ENCODE measurements at places on chromosomes 7 and 10.

GRCh38 chr10:77249901-77250459 lies 387.6 kb downstream of the KCNMA1 start:
- DNase-seq = no peak

DNA sequence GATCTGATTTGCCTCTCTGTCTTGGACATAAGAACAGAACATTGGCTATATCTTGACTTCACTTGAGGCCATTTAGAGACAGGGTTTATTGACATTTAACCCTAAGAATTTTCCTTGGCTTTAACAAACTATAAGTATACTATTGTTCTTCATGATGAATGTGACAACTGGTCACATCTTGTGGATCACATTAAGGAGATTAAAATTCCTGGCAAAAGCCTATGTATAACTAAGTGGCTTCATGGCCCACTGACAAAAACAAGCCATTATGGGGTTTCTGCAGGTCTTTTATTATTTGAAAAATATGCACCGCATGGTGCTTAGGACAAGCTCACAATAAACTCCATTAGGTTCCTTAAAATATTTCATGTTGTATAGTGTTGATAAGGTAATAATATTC lies 54.8 kb downstream of the THNSL1 start:
- DNase-seq = no peak

DNA sequence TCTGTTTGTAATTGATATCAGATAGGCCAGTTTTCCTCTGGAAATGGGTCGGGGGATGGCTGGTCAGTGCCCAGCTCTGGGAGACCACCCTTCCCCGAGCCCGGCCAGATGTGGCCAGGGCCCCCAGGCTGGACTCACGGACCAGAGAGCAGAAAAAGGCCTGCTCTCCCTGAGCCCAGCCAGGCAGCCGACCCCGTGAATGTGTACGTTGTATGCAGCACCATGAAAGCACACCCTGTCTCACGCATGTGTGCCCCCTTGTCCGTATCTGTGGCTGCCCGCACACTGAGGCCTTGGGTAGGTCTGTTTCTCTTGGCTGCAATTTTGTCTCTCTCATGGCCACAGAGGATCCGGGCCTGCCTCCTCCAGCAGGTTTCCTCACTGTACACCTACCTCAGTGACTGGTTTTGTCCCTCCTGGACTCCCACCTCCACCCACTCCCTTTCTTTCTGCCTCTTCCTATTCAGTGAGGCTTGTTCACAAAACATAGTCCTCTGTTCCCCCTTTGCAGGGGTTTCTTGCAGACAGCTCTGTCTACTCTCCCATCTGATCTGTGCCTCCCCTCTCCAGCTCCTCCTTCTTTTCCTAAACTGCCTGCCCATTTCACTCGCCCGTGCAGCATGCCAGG lies 23.6 kb upstream of the ANKRD2 start:
- DNase-seq = no peak

- peak; percentile 24 for DNase-seq
Observed at GRCh38 chr10:60964257-60965235, 20.6 kb upstream of the RHOBTB1 start.

DNA sequence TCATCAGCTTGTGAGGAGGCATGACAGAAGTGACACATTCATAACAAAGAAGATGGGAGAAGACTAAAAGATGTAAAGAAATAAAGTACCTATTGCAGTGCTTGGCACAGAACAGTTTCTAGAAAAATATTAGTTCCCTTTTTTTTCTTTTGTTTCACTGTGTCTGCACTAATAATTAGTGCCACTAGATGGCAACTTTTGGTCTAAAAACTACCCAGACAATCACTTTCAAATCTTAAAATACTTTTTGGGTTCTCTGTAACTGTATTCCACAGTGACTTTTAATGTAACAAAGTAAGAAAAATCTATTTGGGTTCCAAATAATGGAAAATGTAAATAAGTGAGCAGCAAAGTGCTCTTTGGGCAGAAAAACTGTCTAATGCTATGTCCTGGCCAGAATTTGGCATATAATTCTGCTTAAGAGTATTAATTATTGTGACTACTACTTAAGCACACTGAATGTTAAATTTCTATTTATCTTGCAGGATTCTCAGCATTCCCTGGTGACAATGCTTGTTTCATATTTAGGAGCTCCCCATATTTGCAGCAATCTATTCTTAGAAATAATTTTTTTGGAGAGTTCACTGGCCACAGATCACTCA lies 134.8 kb upstream of the KIF5B start:
- DNase-seq = no peak

GRCh38 chr7:95886501-95887090 lies 114.2 kb downstream of the DYNC1I1 start:
- no peak for DNase-seq

DNA sequence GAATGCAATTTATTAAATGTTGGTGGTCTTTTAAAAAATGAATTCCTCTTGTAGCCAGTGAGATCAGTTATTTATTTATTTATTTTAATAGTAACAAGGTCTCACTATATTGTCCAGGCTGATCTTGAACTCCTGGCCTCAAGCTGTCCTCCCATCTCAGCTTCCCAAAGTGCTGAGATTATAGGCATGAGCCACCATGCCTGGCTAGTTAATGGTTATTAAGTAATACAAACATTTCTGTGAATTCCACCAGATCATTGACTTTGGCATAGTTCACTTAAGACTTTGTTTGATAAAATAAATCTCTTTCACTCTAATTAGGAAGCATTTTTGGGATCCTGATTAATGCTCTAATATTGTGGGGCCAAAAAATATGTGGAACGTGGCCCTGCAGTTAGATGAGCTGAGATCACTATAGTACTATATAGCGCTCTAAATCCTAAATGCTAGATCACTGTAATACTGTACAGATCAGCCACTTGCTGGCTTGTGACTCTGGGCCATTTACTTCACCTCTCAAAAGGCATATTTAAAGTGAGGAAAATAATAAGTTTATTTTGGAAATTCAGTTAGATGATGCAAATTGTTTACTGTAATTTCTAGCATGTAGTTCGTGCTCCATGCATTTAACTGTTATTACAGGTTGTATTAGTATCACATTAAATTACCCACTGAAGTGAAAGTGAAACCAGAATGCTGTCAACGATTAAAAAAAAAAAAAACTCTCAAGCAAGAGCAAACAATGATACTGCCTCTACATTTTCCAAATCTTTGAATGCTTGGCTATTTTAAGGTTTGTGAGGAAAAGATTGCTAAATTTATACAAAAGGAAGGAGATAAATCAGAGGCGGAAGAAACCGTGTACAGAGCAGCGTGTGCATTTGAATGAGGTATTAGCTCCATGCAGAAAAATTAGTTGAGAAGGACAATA lies 15.9 kb upstream of the FAS start:
- no peak for DNase-seq

DNA sequence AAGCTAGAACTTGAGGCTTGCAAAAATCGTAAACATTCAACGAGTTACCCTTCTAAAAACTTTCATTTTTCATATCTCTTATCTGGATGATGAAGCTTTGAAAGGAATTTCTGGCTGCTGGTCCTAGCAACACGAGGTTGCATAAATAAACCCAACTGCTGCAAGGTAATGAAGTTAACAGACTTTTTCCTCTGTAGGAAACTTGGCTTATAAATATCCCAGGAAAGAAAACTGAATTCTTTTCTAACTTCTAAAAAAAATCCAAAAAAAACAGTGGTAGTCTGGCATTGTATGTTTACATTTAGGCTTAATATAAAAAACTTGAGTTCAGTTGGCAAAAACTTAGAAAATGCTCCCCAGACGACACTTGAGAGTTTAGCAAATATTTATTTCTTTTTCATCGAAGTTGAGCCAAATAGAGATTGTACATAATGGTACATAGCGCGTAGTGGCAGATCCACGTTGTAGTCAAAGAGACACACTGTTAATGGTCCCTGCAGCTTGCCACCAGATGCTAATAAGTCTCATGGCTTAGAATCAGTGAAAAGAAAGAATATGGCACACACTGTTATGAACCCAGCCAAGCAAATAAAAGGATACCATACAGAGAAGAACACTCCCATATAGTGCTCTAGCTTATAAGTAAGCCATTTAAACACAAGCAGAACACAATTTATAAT lies 200.3 kb upstream of the PCLO start:
- DNase-seq = no peak

GRCh38 chr7:55568613-55569268 lies 3.6 kb downstream of the VOPP1 start:
- DNase-seq = no peak

GRCh38 chr10:114779803-114780576 lies 41.6 kb upstream of the FHIP2A start:
- DNase-seq = no peak

- no peak for DNase-seq
Observed at GRCh38 chr7:115475761-115476385, 554.0 kb downstream of the MDFIC start.

DNA sequence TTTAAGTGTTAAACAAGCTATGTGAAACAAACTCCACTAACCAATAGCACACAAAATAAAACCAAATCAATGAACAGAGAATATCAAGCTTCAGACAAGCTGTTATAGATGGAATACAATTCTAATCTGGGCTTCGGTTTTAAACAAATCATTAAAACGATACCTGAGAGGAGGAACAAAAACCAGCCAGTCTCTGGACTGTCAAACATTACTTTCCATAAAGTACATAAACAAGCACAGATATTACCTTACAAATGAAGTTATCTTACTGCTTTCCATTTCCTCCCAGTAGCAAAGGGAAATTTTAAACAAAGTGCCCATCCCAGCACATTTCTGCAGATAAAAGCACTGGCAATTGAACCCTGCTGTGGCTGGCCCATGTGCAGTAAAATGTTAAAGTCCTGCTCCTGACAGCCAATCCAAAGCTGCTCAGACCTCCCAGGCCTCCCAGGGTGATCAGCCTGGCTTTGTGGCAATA lies 128.0 kb downstream of the NRCAM start:
- DNase-seq = no peak

DNA sequence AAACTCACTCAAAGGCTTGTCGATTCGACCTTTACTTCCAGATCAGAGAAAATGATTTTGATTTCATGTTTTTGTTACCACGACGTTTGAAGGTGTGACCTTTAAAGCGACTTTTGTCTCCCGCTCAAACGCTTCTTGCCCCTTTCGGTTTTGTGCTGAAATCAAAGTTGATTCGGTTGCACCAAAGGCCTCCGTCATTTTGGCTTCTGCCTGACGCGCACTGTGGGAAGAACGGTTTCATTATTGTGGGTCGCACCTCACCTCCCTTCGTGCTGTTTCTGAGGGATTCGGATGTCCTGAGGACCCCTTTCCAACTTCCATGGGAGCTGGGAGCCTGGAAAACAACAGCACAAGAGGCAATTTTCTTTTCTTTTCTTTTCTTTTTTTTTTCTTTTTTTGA lies 176.9 kb downstream of the DNAJB6 start:
- DNase-seq = no peak

DNA sequence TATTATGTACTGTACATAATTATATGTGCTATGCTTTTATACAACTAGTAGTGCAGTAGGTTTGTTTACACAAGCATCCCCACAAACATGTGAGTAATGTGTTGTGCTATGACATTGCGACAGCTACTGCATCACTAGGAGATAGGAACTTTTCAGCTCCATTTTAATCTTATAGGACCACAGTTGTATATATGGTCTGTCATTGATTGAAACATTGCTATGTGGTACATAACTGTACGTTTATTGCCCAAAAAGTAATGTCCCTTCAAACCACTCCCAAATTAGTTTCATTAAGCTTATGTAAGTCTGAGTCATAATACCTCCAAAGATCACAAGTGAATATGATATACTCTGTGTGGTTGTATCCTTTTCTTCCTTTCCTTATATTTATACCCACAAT lies 183.2 kb upstream of the POT1 start:
- DNase-seq = no peak

DNA sequence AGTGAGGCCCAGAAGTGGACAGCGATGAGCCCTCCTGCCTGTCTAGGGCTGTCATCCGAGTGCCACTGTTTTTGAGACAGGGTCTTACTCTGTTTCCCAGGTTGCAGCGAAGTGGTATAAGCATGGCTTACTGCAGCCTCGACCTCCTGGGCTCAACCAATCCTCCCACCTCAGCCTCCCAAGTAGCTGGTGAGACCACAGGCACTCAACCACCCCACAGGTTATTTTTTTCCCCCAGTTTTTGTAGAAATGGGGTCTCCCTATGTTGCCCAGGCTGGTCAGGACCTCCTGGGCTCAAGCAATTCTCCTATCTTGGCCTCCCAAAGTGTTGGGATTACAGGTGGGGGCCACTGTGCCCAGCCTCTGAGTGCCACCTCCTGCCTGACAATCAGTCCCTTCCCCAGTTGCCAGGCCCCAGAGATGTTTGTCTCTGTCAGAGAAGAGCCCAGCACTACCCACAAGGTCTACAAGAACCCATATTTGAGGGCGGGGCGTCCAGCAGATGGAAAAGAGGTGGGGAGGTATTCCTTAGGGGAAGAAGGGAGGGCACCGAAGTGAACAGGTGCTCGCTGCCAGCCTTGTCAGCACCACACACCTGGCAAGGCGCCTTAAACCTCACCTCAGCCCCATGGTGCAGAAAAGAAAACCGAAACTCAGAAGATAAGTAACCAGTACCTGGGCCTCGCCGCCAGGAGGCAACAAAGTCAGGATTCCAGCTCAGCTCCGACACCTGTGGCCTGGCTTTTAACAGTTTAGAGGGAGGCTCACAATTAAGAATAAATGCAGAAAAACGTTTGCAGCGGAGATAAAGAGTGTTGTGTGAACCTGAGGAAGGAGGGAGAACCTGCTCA lies 77.4 kb upstream of the ANLN start:
- DNase-seq = no peak

DNA sequence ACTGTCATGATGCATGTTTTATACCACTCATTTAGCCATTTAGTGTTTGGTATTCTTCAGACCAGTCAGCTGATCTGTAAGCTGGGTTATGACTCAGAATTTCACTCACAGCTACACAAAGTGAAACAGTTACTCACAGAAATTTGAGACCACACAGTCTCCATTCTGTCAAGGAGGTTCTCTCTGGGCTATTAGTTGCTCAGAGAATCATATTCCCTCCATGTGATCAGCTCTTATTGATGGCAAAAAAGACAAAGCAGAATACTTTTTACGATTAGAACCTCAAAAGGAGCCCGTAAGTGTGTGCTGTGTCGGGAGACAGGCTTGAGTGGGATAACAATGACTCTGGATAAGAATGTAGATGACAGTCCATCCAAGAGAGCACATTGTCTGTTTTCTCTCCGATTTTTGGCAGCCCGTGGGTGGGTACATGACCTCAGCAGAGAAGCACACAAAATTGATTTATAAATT lies 277.6 kb upstream of the SORCS1 start:
- no peak for DNase-seq

- no peak for DNase-seq
Observed at GRCh38 chr10:48550071-48550691, 54.7 kb downstream of the ARHGAP22 start.

DNA sequence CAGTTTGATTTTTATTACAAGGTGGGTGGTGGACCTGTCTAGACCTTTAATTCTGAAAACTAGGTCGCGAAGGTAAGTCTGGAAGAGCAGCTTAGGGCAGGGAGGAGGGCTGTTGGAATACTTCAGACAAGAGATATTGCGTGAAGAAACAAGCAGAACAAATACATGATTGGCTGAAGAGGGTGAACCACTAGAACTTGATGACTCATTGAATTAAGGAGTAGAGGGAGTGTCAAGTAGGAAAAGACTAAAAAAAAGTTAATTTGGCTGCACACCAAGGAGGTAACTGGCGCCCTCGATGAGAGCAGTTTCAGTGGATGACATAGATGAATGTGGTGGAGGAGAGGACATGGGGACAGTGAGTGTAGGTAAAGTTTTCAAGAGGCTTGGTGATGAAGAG lies 41.3 kb downstream of the WNT2 start:
- DNase-seq = no peak

GRCh38 chr7:137606061-137606674 lies 240.6 kb downstream of the DGKI start:
- DNase-seq = no peak

- DNase-seq = no peak
Observed at GRCh38 chr7:158127241-158127640, 460.4 kb downstream of the PTPRN2 start.
